ENCODE measurements at places on chromosomes 7 and 10.

DNA sequence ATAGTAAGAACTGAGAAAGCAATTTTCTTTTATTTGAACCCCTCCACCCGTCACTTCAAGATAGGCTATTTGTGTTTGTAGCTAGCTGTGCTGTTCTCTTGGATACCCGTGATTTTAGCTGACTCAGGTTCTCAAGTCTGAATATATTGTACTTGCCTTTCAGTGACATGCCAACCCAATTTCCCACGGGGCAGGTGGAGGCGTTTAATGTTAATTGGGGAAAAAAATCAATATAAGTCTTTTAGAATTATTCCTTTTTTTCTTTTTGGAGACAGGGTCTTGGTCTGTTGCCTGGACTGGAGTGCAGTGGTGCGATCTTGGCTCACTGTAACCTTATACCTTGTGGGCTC lies 36.4 kb downstream of the ZRANB1 start:
- DNase-seq = no peak

GRCh38 chr7:55191161-55191925 lies 172.5 kb downstream of the EGFR start:
- DNase-seq = no peak

DNA sequence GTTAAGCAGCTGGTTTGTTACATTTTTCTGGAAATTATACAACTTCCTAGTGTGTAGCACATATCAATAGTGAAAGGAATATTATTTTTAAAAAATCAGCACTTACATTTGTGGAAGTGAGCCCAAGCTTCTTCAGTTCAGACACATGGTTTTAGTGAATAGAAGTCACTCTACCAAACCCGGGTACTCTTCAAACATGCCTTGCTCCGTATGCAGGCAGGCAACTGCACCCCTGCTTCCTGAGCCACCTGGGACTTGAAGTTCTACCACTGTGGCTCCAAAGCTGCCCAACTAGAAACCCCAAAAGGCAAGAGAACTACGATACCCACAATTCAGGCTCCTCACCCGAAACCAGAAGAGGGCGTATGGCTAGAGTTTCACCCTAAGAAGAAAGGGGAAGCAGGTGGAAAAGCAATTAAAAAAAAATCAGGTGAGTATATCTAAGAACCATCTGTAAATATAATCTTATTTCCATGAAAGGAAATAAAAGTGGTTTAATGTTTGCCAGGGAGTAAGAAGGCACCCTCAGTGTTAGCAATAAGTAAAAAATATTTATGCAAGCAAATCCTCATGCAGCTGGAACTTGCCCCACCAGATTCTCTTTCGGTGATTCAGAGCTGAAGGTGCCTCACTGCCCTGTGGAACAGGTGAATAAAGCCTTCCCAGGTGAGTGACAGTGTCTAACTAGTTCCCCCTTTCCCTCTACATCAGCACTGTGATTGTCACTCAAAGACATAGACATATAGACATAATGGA lies at the start of gene MACC1:
MACC1 (minus strand) TSS at position 192 of the 756 bp plus-strand sequence. CDS start 55,522 bp downstream, outside the sequence.
- peak; percentile 76 for DNase-seq

GRCh38 chr10:77604941-77605351 lies 32.7 kb downstream of the KCNMA1 start:
- DNase-seq = no peak

DNA sequence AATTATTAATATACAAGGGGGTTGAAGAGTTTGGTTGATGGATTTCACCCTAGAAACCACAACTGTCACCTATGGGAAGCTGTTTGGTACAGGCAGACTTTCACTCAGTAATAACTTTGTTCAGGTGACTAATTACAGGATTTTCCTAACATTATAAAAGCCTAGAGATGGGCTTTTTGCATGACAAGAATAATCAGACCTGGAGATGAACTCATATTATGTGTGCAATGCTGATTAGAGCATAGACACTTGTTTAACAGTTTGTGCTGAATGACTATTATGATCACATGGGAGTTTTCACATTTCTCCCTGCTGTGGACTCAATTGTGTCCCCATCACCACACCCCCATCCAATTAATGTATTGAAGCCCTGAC lies 90.2 kb upstream of the STEAP4 start:
- no peak for DNase-seq

- DNase-seq = no peak
These were observed 4.3 kb upstream of the TECTB start for GRCh38 chr10:112278871-112279270.

- DNase-seq = no peak
These were observed 222.5 kb upstream of the LRRN3 start for GRCh38 chr7:110868458-110868857.

DNA sequence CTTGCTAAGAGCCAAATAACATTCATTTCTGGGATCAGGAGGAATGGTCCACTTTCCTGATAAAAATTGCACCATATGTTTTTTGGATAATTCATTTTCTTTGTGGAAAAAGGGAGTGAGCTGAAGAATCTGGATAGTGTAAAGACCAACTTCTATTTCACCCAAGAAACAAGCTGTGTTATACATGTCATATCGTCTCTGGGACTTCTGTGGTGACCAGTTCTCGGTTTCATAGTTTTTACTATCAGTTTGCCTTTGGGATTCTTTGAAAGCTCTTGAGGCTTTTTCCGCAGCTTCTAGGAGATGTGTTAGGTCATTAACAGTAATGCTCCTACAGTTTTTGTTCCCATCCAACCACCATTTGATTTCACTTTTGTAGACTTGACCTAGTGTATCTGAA lies 14.4 kb upstream of the SAMD9 start:
- DNase-seq = no peak

DNA sequence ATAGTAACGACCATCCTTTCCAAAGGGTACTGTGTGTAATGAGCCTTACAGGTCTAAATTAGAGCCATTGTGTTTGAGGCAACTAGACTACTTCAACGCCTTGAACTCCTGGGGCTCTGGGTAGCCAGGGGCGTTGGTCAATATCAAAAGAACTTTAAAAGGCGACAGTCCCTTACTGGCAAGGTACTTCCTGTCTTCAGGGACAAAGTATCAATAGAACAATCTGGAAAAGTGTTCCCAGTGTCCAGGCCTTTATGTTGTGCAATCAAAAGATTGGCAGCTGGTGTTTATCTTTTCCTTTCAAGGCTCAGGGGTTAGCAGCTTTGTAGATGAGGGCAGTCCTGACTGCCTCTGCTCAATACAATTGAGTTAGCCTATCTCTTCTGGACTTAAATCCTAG lies 284.3 kb downstream of the PARD3 start:
- DNase-seq = no peak

DNA sequence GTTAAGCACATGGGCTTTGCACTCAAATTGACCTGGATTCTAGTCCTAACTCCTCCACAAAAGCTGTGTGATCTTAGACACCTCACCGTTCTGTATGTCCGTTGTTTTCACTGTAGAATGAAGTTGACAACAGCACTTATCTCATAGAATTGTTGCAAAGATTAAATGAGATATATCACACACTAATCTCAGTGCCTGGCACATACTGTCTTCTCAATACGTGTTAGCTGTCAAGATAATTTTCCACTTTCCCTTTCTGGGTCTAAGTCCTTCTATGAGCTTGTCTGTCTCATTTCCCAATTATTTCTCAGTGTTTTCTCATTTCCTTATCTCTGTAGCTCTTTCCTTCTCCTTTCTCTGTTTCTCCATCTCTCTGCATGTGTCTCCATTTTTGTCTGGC lies 296.6 kb downstream of the KCNMA1 start:
- no peak for DNase-seq

- no peak for DNase-seq
These were observed 3.9 kb upstream of the SHH start for GRCh38 chr7:155816192-155816508.

DNA sequence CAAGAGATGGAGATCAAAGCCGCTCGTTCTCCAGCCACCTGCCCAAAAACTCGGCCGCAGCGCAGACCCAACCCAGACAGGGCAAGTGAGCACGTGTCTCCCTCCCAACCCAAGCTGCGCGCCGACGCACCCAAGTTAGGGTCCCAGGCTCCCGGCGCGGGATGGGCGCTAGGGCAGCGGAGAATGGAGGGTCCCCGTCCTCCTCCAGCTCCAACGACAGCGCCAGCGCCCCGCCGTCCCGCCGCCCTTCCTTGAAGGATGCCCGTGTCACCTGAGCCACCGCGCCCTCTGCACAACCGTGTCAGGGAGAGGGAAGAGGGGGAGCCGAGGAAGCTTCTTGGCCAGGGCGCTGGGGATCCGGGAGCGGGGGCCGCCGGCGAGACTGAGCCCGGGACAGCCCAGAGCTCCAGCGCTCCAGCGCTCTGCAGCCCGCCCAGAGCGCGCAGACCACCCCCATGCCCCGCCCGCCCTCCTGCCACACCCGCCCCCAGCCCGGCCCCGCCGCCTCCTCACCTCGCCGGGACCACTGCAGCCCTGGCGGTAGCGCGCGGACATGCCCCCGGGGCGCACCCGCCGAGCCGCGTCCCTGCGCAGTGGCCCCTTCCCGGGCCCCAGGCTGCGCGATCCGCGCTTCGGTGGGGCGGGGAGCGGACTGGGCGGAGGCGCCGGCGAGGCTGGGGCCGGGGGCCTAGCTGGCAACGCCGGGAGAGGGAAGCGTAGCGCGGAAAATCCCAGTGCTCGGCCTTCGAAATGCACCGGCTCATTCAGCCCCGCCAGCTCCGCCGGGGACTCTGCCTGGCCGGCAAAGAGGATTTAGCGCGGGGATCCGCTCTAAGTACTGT lies at the start of gene SLC16A12:
SLC16A12 (minus strand) TSS at position 424 of the 842 bp plus-strand sequence. CDS start 73,016 bp downstream, outside the sequence.
- DNase-seq = no peak

GRCh38 chr7:98209166-98209920 lies 1.9 kb upstream of the BHLHA15 start:
- no peak for DNase-seq

- no peak for DNase-seq
These were observed 3.5 kb downstream of the SKIDA1 start for GRCh38 chr10:21521751-21522533.

DNA sequence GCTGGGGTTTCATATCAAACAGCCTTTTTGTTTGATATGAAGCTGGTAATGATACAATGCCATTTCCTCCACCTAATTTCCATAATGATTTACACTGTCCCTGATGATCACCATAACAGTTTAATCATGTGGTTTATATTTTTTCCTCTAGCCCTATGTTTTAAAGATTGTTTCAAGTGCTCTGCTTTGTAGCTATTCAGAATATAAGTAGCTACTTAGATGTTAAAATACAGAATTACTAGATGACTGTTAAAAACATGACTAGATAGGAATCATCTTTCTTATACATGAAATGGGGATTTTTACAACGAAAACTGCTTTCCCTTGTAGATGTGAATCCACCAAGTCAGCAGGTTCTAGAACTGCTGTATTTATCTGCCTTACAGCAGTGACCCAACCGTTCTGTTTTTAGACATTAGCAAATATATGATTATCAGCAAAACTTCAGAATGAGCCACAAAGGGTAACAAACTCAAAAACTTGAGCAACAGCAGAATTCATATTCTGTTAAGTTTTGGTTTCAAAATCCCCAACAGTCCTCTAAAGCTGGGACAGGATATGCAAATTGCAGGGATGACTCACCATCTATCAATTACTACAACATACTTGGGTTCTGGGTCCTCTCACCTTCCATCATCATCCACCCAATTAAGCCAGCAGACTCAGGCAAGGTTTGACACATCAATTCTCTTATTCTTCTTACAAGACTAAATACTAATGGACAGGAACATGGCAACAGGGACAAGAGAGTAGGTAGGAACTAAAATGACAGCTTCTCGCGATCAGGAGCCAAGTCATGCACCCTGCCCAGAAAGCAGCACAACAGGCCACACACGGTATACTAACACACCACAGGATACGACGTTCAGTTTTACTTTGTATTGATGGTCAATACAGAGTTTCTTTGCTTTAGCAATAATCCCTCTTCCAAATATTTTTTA lies 83.9 kb downstream of the PIP4K2A start:
- no peak for DNase-seq

DNA sequence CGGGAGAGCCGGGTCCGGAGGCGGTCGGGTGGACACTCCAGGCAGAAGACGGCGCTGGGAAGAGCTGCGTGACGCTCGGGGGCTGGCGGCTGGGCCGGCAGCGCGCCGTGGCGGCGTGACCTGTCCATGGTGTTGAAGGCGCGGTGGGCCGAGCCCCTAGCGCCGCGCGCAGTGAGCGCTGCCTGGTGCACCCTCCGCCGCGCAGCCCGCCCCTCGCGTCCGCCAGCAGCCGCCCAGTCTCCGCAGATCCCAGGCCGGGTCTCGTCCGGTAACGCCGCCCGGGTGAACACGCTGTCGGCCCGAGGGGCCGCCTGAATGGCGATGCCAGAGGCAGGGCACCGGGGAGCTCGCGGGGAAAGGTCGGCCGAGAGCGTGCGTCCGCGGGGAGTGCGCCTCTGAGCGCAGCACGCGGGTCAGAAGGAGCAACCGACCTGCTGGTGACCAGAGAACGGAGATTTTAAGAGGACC lies 657 bp upstream of the TMEM178B start:
- DNase-seq = no peak

DNA sequence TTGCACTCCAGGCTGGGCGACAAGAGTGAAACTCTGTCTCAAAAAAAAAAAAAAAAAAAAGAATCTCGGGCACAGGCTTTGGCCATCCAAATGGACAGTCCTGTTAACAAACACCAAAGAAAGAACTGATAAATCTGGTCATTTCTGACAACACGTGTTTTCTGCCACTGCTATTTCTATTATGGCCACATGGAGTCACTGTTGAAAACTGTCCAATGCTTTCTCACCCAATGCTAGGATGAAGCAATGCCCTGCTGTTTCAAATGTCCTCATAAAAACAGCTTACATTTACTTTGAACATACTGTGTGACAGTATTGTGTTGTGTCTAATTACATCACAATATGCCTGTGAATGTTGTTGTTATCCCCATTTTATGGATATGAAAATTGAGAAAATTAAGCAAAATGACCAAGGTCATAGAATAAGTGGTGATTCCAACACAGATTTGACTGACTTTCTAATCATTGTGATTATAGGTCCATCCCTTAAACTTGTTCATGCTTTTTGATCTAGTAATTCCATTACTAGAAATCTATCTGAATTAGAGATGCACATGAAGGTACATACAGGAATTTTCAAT lies 19.9 kb upstream of the MAP3K8 start:
- DNase-seq = peak; percentile 35

DNA sequence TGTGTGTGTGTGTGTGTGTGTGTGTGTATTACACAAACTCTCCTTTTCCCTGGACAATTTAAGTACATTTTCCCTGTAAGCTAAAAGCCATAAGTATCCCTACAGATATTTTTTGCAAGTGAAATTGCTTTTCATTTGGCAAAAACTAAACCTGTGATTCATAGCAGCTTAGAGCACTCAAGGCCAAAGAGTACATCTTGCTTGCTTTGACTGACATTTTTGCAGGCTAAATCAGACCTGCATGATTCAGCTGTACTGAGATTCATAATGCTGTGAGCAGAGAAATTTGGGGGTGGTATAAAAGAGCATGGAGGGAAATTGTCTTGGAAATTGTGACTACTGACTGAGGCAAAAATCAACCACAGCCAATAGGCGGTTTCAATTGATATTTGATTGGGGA lies 500.4 kb downstream of the GFRA1 start:
- DNase-seq = no peak

DNA sequence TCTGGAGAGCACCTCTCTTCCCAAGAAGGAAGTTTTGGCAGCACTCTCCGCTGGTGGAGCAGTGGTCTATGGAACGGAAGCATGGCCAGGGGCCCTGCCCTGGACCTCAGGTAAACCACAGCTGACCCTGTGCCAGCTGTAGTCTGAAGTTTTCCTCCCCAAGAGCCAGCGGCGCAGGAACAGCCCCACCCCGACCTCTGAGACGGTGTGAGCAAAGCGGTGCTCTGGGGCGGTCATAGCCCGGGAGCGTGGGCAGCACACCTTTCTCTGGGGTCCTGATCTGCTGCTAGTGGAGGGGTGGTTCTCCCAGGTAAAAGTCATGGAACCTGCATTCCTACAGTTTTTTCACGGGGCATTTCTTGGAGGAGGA lies 52.6 kb downstream of the TSPAN15 start:
- DNase-seq = no peak

GRCh38 chr7:83520726-83521125 lies 128.2 kb downstream of the SEMA3E start:
- no peak for DNase-seq

GRCh38 chr7:78165454-78165853 lies 366.9 kb downstream of the PHTF2 start:
- no peak for DNase-seq

Measured in KG1 (cell line).